HCT116 (cell line): ENCODE measurements at places on chromosomes 1 and 21. TPM values are rescaled to one million over a fixed set of nuclear protein-coding genes. Genes with fewer than 3 reads are reported as not detected.
A peak's percentile ranks its signal among the peaks of the same experiment; 100 is the strongest.

- no peak for DNase-seq
Observed at GRCh38 chr1:234605983-234606783, 3.8 kb downstream of the IRF2BP2 start.

GRCh38 chr1:91487469-91487868, 13.2 kb upstream of the CDC7 start:
- DNase-seq, result no peak

DNA sequence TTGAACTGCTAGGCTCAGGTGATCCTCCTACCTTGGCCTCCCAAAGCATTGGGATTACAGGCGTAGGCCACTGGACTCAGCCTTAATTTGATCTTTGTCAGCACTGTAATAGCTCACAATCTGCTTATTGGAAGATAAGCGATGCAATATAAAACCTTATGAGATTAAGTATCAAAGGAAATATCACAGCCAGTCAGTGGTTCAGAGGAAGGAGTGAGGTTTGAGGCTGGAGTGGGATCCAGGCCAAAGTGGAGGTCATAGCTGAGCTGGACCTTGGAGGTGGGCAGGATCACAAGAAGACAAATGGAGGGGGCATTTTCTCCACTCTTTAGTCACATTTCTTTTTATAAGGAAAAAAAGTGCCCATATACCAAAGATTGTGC, 228.5 kb downstream of the RHOU start:
- no peak for DNase-seq

DNA sequence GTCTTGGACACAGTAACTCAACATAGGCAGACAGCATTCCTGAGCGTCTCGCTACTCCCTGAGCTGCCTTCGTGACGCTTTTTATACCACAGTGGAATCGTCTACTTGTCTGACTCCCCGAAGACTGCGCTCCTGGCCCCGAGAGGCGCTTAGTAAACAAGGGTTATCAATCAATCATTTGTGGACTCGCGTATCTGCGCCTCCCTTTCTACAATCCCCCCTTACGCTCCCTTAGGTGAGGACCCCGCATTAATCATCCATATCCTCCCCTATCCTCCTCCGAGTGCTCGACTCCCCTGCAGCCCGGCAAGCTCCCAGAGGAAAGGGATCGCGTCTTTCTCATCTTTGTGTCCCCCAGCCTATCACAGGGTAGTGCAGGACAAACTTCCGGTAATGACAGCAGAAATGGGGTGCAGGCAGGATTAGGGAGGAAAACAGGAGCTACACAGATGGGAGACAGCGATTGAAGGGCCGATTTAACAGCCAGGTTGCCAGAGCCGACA, 522 bp downstream of the TMEM59 start:
- DNase-seq, result no peak

Gene CFAP57
- total RNA-seq, result 0.49 TPM

Gene RYR2
- total RNA-seq, result 0.02 TPM

GRCh38 chr1:1091344-1092148, 17.4 kb upstream of the RNF223 start:
- DNase-seq, result no peak

Gene HES2
- 8.4 TPM for total RNA-seq

- peak; percentile 47 for DNase-seq
Observed at GRCh38 chr1:93061895-93062792, 16.9 kb upstream of the MTF2 start.

Gene ISG20L2
- 41.7 TPM for total RNA-seq

- DNase-seq, result no peak
Observed at GRCh38 chr1:92736395-92736794, 48.5 kb downstream of the EVI5 start.

Gene FAAP20
- 112 TPM for total RNA-seq

- DNase-seq, result no peak
Observed at GRCh38 chr1:28096210-28097099, 8.0 kb upstream of the EYA3 start.

Gene SYT14
- total RNA-seq, result 0.07 TPM

GRCh38 chr1:12565094-12565965, 52.7 kb downstream of the DHRS3 start:
- DNase-seq, result no peak

Gene CD101
- 1.2 TPM for total RNA-seq

- no peak for DNase-seq
Observed at GRCh38 chr21:45254460-45254930, 33.2 kb downstream of the POFUT2 start.
